Skin of body (tissue), 3 donors: ENCODE measurements at places on chromosomes 3 and 15. TPM values are rescaled to one million over a fixed set of nuclear protein-coding genes. Genes with fewer than 3 reads are reported as not detected.

HRG gene
- not detected for total RNA-seq

DNA sequence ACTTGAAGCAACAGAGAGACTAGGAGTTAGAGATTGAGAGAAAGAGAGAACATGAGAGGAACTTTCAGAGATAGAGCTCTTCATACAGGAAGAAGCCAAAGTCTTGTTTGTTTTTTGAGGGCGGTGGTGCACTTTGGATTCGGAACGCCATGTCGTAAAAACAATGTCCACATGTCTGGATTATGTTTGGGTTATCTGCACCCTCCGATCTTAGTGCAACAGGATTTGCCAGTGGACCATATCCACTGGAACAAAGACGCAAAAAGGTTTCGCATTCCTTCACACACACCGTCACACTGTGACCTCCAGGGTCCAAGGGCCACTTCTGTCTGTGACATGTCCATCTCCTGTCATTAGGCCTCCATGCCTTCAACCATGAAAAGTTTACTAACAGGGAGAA, 141.8 kb upstream of the ATP11B start:
- no peak for DNase-seq

MAP6D1 gene
- total RNA-seq: 1.2 TPM

GRCh38 chr3:58955308-58955707, 94.5 kb downstream of the CFAP20DC start:
- DNase-seq: no peak

- DNase-seq: no peak
Measured at GRCh38 chr3:45064512-45065372, 38.6 kb downstream of the CLEC3B start.
